ENCODE measurements at places on chromosomes 5 and 9. TPM values are rescaled to one million over a fixed set of nuclear protein-coding genes. Genes with fewer than 3 reads are reported as not detected.

GRCh38 chr5:95530416-95530815, 24.4 kb downstream of the SKIC3 start:
- peak; percentile 83 for DNase-seq

GRCh38 chr9:33414268-33414667, 11.9 kb upstream of the AQP7 start:
- DNase-seq, result no peak

DNA sequence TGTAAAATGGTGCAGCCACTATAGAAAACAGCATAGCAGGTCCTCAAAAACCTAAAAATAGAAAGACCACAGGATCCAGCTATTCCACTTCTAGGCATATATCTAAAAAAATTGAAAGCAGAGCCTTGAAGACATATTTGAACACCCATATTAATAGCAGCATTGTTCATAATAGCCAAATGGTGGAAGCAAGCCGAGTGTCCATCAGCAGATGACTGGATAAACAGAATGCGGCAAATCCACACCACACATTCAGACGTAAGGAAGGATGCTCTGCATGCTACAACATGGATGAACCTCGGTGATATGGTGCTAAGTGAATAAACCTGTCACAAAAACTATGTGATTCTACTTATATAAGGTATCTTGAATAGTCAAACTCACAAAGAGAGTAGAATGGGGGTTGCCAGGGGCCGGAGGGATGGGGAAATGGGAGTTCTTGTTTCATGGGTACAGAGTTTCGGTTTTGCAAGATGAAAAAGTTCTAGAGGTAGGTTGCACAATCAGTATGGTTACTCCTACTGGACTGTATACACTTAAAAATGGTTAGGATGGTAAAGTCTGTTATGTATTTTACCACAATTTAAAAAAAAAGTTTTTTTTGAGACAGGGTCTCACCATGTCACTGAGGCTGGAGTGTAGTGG, 17.1 kb upstream of the HSD17B3 start:
- DNase-seq, result no peak

- peak; percentile 84 for DNase-seq
Measured at GRCh38 chr5:57298985-57299491, 125.2 kb downstream of the GPBP1 start.

- DNase-seq, result no peak
Measured at GRCh38 chr5:40652441-40653220, 27.1 kb upstream of the PTGER4 start.

DNA sequence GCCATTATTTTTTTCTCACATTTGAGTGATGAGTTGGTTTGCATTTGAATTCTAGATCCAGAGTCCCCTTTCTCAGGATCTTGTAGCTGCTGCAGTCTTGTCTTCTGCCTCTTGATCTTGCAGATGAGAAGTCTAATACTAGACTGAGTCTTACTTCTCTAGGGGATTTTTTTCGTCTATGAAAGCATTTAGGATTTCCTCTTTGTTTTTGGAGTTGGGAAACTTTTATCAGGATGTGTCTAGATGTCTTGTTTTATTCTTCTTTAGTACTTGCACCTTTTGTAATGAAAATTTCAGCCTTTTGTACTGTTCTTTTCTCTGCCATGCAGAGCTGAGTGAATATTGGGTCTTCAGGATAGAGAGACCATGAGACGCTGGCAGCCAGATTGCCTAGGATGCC, 65.4 kb downstream of the ZNF618 start:
- no peak for DNase-seq

- peak; percentile 90 for DNase-seq
Measured at GRCh38 chr5:53779541-53779981, 219.1 kb downstream of the NDUFS4 start.

- DNase-seq, result peak; percentile 81
Measured at GRCh38 chr9:34546834-34547827, 24.3 kb upstream of the ENHO start.

DNA sequence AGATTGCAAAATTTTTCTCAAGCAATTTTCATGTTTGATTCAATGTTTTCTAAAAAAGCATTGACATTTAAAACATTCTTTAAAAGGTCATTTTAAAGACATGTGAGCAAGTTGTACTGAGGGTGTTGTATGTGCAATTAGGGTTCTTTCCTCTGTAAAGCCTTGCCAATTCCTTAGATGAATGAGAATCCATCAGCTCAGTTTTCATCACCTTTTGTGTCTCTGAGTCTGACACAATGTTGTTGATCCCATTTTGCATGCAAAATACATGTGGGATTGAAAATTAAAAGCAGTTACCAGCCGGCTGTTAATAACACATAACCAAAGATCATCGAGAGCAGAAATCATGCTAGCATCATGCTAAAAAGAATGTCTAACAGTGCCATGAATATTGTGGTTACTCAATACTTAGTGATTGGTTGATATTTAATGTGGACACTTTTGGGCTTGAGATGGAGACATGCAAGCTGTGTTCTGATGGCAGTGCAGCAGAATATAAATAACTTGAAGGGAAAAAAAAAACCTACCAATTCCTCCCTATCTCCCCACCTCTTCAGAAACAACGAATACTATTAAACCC, 57.7 kb downstream of the FGF10 start:
- no peak for DNase-seq

DNA sequence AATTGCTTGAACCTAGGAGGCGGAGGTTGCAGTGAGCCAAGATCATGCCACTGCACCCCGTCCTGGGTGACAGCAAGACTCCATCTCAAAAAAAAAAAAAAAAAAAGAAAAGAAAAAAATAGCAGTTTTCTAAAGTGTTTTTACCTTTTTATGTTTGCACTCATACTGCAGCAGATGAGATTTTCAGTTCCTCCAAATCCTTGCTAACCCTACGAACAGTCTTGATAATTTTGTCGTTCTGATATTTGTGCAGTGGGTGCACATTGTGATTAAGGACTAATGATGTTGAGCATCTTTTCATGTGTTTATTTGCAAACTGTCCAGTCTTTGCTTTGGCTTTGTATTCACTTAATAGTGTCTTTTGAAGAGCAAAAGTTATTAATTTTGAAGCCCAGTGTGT, 42.9 kb downstream of the ZCCHC7 start:
- no peak for DNase-seq

DNA sequence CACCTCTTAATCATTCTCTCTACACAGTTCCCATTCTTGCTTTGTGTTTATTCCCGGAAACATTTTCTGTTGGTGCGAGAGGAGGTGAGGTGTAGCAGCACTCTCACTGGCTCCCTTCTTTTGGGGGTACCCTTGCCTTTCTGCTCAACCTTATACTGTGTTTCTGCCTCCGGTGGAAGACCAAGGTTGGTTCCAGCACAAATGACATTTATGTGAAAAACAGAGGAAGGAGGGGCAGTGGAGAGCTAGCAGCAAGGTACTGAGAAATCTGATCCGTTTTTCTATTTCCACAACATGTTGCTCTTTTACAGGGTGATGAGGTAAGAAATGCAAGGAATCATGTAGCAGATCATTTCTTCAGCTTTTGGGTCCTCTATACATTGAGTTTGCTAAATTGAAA, 648.0 kb upstream of the DMAC1 start:
- no peak for DNase-seq

DNA sequence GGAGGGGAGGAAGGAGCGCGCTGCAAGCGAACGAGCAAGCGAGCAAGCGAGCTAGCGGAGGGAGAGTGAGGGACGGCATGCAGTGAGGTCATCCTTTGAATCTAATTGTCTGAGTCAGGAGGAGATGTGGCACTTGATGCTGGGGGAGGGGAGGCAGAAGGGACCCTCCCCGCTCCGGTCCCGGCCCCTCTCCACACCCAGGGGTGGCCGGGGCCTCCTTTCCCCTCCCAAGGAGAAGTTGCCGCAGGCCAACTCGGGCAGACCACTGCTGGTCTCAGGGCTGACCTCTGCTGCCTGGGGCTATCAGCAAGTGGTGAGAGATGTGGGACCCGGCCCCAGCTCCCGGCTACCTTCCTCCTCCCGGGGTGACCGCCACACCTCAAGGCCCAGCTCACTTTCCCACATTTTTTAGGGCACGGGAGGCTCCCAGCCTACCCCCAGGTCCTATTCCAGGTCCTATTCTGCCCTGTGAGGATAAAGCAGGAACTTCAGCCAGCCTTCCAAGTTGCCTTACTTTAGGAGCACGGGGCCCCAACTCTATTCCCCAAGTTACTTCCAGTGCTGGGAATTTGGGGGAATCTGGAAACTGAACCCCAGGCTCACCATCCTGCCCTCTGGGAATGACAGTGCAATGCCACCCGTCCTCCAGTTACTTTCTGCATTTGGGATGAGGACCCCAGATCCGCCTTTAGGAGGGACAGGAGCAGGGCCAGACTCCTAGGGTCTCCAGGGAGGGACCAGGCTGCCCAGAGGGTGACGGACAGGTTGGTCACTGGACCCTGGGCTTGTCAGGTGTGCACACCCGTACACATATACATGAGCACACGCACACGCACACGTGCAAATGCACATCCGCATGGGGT, 11.1 kb downstream of the CNTFR start:
- DNase-seq, result no peak

Gene CDC20B
- not detected for total RNA-seq

Gene LHX3
- total RNA-seq, result not detected

Gene TAS2R1
- not detected for total RNA-seq
